ENCODE measurements at places on chromosomes 4 and X.

GRCh38 chr4:93030670-93031069 lies 726.9 kb downstream of the GRID2 start:
- no peak for DNase-seq

GRCh38 chrX:137427816-137428215 lies 138.1 kb upstream of the ZIC3 start:
- no peak for DNase-seq

DNA sequence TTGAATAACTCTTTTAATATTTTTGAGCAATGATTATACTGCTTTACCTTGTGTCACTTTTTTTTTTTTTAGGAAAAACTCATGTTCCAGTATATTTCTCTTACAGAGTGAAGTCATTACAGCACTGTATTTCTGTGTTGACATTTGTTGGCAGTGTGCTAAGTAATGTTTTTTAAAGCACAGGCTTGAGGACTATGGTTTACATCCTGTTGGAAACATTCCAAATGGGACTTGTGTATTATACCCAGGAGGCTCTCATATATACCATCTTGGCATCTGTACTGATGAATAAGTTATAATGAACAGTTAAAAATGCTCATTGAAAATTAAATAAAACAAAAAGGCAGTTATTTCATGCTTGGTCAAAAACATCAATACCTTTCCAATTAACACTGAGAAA lies 33.8 kb downstream of the CEP44 start:
- DNase-seq: no peak

GRCh38 chr4:8916351-8916885 lies 44.8 kb upstream of the HMX1 start:
- no peak for DNase-seq

DNA sequence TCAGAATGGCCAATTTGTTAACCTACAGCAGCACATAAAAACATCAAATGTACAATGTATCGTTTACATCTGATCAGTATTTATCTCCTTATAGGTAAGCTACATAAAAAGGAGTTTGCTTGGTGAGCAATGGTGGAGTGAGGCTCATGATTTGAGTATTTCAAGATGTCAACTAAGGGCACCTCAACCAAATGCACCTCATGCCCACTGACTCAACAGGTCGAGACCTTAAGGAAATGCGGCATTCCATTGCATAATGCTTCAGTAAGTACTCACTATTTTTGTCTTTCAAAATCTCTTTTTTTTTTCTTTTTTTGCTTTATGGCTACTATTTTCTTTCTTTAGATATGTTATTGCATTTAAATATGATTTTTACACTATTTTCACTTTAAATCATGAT lies 181.0 kb upstream of the TLL1 start:
- DNase-seq: no peak

- DNase-seq: no peak
These were observed 78.9 kb upstream of the PSAPL1 start for GRCh38 chr4:7513671-7514070.

- DNase-seq: no peak
These were observed 24.4 kb downstream of the FRAS1 start for GRCh38 chr4:78081541-78081940.

DNA sequence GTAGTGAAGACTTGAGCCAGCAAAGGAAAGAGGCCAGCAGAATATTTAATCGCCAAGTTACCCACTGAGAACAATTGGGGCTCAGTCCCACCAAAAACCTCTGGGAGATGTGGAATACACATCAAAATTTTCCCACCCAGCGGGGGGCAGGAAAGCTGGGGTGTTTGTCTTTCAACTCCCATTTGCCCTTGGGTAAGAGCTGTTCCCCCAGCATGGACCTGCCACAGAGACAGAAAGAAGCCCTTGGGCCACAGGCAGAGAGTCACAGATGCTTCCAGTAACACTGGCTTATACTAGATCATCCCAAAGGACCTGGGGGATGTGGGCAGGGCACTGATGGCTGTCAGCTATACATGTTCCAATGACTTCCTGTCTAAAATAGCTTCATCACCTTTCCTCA lies 18.9 kb upstream of the FBXW7 start:
- DNase-seq: no peak

GRCh38 chrX:12115377-12115776 lies 22.9 kb upstream of the FRMPD4 start:
- DNase-seq: no peak

DNA sequence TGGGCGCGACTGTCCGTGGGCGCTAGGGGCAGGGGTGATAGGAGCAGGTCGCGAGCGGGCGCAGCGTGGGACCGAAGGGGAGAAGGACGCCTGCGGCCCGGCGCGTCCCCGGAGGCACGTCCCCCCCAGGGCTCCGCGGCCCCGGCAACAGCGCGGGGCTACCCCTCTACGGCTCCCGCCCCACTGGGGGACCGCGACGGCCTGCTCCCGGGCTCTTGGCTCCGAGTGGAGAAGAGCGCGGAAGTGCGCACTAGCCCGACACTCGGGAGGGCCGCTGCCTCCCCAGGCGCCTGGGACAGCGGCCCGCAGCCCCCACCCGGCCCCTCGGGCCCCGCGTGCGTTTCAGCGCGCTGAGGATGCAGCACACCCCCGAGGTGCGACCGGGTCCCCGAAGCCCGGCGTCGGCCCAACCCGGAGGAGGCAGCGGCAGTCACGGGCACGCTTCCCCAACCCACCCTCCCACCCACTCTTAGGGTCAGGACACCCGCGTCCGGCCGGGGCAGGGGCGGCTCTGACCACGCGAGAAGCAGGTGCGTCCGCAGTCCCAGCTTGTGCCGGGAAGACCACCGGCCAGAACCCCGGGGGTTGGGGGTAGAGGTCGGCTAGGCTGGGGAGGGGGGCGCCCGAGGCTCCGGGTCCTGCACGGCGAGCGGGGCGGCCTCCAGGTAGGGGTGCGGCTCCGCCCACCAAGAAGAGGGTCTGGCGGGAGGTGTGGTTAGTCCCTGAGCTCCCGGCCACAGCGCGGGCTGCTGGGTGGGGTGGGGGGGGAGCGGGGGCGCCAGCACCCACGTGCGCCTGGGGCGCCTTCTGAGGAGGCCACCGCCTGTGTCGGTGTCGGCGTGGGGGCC lies 18.5 kb upstream of the NAT8L start:
- no peak for DNase-seq

- DNase-seq: no peak
These were observed 26.5 kb upstream of the ATP8A1 start for GRCh38 chr4:42683393-42683792.

DNA sequence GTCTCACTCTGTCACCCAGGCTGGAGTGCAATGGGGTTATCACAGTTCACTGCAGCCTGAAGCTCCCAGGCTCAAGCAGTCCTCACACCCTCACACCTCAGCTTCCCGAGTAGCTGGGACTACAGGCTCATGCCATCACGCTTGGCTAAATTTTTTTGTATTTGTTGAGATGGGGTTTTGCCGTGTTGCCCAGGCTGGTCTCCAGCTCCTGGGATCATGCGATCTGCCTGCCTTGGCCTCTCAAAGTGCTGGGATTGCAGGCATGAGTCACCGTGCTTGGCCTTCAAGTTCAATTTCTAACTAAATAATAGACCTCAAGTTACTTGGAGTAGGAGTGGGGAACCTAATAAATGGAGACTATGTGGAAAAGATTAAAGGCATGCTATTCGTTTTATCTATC lies 48.9 kb downstream of the MND1 start:
- DNase-seq: no peak

- no peak for DNase-seq
These were observed 5.1 kb downstream of the AP1S2 start for GRCh38 chrX:15849555-15849954.

DNA sequence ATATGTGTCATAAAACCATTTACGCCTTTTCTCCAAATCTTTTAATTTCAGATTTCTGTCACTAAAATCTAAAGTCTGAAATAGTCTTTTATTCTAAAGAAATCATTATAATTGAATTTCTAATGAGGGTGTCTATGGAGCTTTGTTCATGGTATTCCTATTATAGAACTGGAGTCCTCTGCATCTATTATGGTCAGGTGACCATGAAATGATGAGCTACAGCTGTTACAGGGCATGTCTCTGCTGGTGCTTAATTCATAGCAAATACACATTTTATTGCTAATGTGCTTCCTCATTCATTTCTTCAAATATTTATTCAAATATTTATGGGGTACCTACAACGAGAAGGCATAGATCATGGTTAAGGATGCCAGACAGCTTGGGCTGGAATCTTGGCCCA lies 126.1 kb downstream of the NAA11 start:
- DNase-seq: no peak

- no peak for DNase-seq
These were observed 455.9 kb downstream of the AFF2 start for GRCh38 chrX:148956352-148956751.

DNA sequence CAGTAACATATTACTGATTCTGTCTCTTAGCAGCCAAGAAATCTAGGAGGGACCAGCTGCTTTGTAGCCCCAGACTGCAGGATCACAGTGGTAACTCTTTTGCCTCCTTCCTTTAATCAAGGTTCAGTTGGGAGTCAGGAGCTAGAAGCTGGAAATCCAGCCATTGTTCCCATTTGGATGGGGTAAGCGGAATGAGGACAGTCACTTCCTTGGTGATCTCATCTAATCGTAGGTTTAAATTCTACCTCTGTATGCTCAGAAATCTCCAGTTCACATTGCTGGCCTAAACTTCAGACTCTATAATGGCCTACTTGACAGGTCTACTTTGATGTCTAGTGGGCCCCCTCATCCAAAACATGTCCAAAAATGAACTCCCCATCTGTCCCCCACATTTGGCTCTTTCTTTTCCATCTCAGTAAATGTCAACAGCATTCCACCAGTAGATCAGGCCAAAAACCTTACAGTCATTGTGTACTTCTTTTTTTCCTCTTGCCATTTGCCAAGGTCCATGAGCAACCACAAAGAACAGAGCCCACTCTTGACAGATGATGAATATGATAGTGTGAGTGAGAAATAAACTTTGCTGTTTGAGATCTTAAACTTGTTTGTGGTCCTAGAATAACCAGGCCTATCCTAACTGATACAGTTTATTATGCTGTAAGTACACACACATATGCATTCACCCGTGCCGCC lies 40.1 kb downstream of the WWC2 start:
- DNase-seq: no peak

DNA sequence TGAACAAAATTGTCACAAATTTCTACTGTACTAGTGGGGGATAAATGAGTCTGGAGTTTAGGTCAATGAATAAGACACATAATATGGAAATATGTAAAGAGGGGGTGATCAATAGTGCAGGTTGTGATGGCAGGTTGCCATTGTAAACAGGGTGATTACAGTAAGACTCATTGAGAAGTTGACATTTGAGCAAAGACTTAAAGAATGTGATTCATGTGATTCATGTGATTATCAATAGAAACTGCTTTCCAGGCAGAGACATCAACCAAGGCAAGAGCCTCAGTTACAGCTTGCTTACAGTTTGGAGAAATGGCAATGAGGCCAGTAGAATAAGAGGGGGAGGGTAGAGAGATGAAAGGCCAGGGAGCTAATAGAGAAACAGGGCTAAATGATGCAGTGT lies 45.8 kb upstream of the GIMD1 start:
- DNase-seq: no peak

DNA sequence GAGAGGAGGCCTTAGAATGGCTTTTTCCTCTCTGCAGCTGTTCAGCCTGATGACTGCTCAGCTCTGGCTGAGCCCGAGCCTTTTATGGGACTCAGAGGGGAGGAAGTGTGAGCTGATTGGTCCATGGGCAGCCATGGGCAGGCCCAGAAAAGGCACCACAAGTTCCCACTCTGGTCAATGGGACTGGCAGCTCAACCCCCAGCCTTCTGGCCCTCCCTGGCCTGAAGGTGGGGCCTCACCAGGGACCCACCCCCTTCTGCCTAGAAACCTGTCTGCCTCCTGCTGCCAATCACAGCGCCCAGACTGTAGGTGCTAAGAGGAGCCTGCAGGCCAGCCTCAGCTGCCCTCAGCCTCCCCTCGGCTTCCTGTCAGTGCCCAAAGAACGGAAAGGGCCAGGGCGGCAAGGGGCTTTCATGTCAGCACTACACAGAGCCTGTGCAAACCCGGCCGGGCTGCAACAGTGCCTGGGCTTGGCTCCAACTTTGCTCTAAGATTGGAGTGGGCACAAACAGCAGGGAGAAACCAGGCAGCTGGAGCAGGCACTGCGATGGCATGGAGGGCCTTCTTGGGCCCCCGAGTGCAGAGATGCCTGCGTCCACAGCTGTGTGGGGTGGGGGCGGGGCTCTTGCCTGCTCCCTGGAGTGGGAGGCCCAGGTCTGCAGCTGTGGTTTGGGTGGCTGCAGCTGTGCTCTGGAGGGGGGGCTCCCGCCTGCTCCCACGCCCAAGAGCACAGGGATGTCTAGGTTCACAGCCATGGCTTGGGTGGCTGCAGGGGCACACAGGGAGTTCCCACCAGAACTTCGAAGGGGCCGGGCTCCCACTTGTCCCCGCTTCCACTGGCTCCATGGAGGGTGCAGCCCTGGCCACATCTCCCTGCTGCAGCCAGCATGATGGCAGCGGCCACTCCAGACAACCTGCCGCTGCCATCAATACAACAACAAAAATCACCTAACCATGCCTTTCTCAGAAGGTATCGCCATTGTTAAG lies 92.6 kb downstream of the NXF2 start:
- DNase-seq: no peak

- DNase-seq: no peak
These were observed 1.1 kb downstream of the BMPR1B start for GRCh38 chr4:94758700-94759399.

- no peak for DNase-seq
These were observed 295.1 kb downstream of the GBA3 start for GRCh38 chr4:22987870-22988269.

- DNase-seq: no peak
These were observed 889.8 kb downstream of the CENPC start for GRCh38 chr4:66655505-66655904.

DNA sequence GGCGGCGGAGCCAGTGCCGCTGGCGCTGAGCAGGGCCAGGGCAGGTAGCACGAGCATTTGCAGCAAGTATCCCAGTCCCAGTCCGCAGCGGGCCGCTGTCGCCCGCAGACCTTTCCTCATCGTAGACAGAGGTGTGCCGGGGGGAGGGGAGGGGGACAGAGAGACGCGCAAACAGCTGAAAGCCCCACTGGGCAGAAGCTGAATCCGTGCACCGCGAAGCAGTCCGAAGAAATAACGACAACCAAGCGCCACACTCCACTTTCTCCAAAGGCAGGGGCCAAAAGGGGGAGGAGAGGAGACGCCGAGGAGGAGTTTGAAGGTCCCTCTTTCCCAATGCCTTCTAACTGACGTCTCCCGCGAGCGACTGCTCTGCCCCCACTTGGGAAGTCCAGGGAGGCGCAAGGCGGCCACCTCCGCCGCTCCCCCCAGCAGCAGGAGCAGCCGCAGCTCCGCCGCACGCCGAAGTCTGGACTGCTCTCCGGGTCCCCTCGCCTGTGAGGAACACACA lies at the start of gene UNC5C:
UNC5C (minus strand) TSS at position 236 of the 508 bp plus-strand sequence.
- DNase-seq: no peak

GRCh38 chr4:17562157-17562556 lies 14.8 kb upstream of the LAP3 start:
- no peak for DNase-seq

- no peak for DNase-seq
These were observed 2.9 kb downstream of the ASMTL start for GRCh38 chrX:1449823-1450149.

- DNase-seq: no peak
These were observed 44.5 kb upstream of the SCML1 start for GRCh38 chrX:17692709-17693346.

- no peak for DNase-seq
These were observed 775 bp downstream of the SHROOM4 start for GRCh38 chrX:50812995-50813842.
